Myocyte (in vitro differentiated cells): ENCODE measurements at places on chromosomes 3 and 15. TPM values are rescaled to one million over a fixed set of nuclear protein-coding genes. Genes with fewer than 3 reads are reported as not detected.

The TNFSF10 gene
- not detected in 2 replicates for total RNA-seq

The TRAT1 gene
- total RNA-seq = not detected in 2 replicates

The ACSBG1 gene
- total RNA-seq = 2.9 and 5.2 TPM in 2 replicates

The PTH1R gene
- 5.6 and 5.7 TPM in 2 replicates for total RNA-seq

The CHRFAM7A gene
- 0.10 and 0.16 TPM in 2 replicates for total RNA-seq

The BUB1B gene
- 1.8 and 2.1 TPM in 2 replicates for total RNA-seq

The GNAT1 gene
- 1.9 and 4.4 TPM in 2 replicates for total RNA-seq

The TEX55 gene
- not detected in 2 replicates for total RNA-seq

The KIF7 gene
- total RNA-seq = 6.3 and 8.0 TPM in 2 replicates

The WDR93 gene
- total RNA-seq = not detected in 2 replicates

The CAMP gene
- not detected in 2 replicates for total RNA-seq

The DUOX1 gene
- total RNA-seq = not detected in 2 replicates

The IL5RA gene
- total RNA-seq = not detected in 2 replicates

The SCAP gene
- 77.3 and 98.8 TPM in 2 replicates for total RNA-seq

The PIGZ gene
- 1.9 and 3.1 TPM in 2 replicates for total RNA-seq

The CCK gene
- total RNA-seq = not detected in 2 replicates

The AGBL1 gene
- 0.21 and 3.3 TPM in 2 replicates for total RNA-seq

The CKMT1B gene
- not detected in 2 replicates for total RNA-seq

The AHSG gene
- total RNA-seq = not detected in 2 replicates

The COL7A1 gene
- total RNA-seq = 7.1 and 11.1 TPM in 2 replicates

The CHRNB4 gene
- not detected in 2 replicates for total RNA-seq

The HYKK gene
- 3.7 and 4.9 TPM in 2 replicates for total RNA-seq

The ZNF619 gene
- total RNA-seq = 2.6 and 4.6 TPM in 2 replicates

The LPCAT4 gene
- 63.0 and 70.3 TPM in 2 replicates for total RNA-seq
